Right hindlimb (tissue), 1 donor: ENCODE measurements at places on chromosomes 3 and 15.
A peak's percentile ranks its signal among the peaks of the same experiment; 100 is the strongest.

DNA sequence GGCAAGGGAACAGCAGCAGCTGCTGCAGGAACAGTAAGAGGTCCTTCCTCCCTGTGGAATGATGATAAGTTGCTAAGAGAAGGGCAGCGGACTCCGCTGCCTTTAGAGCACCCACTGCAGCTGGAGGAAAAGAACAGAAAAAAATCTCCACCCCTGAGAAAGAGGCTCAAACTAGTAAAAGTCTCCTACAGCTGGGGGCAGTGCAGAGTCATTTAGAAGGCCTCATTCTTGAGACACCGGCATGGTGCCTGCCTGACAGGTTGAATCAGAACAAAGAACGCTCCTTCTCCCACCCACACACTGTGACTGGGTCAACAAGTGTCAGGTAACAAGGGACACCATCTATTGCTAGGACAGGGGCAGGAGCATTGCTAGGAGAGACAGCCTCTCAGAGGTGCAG is 188.4 kb downstream of the ABHD5 start:
- no peak for DNase-seq

DNA sequence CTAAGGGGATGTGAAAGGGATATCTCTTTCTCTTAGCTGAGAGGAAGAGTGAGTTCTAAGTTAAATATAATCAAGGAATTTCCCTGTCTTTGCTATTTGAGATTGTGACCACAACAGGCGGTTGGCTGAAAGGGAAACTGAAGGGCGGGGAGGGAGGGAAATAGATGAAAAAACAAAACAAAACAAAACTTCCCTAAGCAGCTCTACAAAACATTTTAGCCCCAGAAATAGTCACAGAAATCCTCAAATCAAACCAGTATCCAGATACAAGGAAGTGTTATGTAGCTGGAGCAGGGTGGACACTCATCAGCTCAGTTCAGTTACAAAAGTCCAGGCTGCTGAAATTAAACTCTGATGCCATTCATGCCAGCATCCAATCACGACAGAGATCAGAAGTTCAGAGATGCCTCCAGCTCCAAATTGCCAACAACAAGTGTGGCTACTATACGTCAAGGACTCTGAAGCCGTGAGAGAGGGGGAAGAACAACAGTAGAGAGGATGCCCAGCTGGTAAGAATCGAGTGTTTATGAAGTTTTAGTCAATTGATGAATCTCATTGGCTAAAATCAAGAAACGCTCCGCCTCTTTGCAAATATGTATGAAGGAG is 319 bp upstream of the TP63 start:
- peak; percentile 26 for DNase-seq

- DNase-seq: peak; percentile 32
These were observed 627.0 kb upstream of the TBL1XR1 start for GRCh38 chr3:177824190-177824786.

GRCh38 chr3:50001511-50001910 is 61.6 kb downstream of the RBM6 start:
- no peak for DNase-seq

DNA sequence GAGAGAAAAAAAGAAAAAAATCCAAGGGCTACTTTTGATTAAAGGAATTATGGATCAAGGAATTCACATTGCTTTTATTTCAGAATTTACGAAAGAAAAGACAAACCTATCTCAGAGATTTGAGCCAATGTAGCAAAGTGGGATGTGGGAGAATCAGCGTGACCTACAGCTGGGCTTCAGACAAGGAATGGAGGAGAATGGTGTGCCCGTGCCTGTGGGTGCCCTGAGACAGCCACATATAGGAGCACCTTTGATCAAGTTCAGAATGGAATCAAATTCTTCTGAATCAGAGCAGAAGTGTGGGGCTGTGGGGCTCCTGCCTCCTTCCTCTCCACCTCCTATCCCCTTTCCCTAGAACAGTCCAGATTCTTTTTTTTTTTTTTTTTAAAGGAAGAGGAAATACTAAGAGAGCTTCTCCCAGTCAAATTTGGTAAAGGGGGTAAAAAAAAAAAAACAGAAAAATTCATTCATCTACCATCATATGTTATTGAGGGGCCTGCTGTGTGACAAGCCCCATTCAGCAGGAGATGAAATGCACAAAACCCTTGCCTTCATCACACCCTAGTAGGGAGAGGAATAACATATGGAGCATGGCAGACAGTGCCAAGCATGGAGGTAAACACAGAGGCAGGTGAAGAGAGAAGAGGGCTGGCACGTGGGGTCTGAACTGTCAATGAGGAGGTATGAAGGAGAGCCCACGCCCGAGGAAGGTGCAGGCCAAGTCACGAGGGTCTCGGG is 25.0 kb upstream of the MUSTN1 start:
- no peak for DNase-seq

GRCh38 chr3:123584284-123584987 is 417 bp downstream of the HACD2 start:
- DNase-seq: no peak

DNA sequence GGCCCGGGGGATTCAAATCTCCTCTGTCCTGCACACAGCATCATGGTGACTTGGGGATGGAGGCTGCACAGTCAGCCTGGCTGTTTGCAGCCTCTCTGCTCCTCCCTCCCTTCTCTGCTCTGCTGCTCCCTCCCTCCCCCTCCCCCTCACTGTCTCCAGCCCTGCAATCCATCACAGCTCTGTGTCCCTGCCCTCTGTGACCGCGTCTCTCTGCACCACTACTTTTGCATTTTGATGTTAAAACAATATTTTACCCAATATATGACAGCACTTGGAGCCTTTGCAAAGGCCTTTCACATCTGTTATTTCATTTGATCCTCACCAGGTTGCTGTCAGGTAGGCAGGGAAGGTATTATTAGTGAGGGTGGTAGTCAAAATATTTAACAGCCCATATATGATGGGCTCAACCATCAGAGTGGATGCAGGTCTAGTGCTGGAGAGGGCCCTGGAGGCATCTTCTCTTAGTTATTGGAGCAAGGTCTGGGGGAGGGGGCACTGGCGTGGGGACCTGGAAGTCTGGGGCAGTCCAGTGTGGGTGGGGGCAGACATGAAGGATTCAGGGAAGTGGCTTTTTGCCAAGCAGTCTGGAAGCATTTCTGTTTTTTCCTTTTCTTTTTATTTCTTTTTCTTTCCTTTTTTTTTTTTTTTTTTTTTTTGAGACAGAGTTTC is 16.3 kb upstream of the VPS8 start:
- DNase-seq: no peak

DNA sequence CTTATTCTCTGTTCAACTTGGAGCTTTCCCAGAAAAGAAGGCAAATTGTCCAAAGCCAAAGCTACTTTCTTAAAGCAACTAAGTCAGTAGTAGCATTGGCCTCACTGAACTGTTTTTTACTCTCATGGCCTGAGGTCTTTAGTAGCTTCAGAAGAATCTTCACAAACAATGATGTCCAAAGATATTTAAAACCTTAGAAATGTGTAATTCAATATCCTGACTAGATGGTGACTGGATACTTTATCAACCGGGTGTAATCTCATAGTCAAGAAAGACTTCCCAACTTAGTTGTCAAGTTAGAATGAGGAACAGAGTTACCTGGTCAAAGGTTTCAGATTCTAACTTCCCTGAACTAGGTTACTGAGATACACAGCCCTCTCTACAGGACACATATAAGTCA is 226.3 kb upstream of the ARHGEF26 start:
- DNase-seq: no peak

- DNase-seq: no peak
These were observed 68.7 kb downstream of the CHRD start for GRCh38 chr3:184448321-184449160.

- DNase-seq: no peak
These were observed 220.6 kb upstream of the THRB start for GRCh38 chr3:24715171-24715792.

GRCh38 chr15:45089712-45090373 is 24.1 kb downstream of the DUOX2 start:
- DNase-seq: no peak

DNA sequence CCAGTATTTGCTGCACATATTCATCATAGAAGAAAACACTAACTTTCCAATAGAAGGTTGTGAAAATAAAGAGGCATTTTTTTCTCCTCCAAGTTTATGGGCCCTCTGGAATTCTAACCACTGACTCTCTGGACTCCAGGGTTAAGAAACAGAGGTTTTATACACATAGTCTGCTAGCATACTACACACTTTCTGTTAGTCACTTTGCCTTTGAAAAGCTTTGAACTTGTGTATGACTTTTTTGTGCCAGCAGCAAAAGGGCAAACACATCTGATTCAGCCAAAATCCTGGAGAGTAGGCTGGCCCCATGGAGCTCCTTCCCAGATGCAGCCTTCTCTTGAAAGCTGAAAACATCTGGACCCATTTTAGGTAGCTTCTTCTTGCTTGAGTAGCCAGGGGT is 6.2 kb downstream of the ZIC4 start:
- DNase-seq: no peak

DNA sequence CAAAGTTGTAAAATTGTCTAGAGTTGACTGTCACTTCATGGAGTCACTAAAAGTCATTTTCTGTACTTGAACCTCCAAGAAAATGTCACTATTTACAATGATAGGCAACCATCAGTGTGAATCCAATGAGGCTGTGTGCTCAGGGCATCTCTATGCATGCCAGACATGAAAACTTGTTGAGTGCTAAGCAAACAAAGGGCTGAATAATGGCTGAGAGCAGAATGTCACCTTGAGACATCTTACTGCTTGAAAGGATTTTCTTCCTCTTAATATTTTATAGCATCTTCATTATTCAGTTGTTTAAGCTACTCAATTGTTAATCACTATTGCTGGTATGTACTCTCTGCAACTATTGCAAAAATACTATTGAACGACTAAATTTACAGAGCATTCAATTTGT is 184.7 kb downstream of the PLCH1 start:
- no peak for DNase-seq

DNA sequence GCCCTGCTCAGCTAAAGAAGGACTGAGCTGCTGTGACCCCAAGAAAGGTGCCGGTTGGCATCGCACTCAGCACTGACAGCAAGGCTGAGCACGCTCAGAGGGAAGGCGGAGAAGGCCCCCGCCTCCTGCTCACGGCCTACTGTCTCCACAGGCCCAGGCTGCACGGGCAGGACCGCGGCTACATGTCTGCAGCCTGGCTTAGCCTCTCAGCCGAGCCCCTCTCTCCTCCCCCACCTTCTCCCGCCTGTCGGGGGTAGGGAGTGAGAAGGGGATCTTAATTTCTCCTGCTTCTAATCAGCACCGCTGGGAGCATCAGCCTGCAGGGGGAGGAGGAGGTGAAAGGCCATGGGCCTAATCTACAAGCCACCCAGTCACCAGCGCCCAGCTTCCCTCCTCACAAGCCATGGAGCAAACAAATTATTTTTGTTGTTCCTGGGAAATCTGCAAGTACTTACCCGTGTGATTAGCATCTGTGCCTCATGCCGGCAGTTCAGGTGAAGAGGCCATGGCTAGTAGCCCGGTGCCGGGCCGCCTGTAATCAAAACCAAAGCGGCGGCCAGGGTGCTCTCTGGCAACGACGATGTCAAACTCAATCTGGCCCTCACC is 68.1 kb downstream of the EPHB3 start:
- no peak for DNase-seq

- no peak for DNase-seq
These were observed 455.3 kb upstream of the PDZRN3 start for GRCh38 chr3:74080056-74080461.

DNA sequence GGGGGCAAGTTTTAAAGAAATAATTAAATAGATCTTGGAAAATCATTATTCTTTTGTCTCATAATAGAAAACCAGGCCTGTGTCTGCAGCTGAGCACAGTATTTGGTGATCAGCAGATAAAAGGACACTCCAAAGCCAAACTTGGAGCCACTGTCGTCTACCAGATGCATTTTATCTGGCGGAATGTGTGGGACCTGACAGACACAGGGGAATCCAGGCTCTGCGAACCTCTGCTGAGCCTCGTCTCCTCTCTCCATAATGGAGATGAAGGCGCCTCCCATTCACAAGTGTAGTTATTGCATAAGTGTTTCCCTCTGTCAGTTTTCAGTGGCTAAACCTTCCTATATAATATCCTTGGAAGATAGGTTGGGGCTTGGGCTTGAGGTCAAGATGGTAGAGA is 42.1 kb downstream of the EEFSEC start:
- DNase-seq: no peak

GRCh38 chr3:191382661-191383060 is 52.3 kb upstream of the UTS2B start:
- no peak for DNase-seq

GRCh38 chr3:61080737-61081445 is 170.4 kb downstream of the FHIT start:
- DNase-seq: no peak

GRCh38 chr15:29322415-29322814 is 52.8 kb upstream of the NSMCE3 start:
- no peak for DNase-seq

DNA sequence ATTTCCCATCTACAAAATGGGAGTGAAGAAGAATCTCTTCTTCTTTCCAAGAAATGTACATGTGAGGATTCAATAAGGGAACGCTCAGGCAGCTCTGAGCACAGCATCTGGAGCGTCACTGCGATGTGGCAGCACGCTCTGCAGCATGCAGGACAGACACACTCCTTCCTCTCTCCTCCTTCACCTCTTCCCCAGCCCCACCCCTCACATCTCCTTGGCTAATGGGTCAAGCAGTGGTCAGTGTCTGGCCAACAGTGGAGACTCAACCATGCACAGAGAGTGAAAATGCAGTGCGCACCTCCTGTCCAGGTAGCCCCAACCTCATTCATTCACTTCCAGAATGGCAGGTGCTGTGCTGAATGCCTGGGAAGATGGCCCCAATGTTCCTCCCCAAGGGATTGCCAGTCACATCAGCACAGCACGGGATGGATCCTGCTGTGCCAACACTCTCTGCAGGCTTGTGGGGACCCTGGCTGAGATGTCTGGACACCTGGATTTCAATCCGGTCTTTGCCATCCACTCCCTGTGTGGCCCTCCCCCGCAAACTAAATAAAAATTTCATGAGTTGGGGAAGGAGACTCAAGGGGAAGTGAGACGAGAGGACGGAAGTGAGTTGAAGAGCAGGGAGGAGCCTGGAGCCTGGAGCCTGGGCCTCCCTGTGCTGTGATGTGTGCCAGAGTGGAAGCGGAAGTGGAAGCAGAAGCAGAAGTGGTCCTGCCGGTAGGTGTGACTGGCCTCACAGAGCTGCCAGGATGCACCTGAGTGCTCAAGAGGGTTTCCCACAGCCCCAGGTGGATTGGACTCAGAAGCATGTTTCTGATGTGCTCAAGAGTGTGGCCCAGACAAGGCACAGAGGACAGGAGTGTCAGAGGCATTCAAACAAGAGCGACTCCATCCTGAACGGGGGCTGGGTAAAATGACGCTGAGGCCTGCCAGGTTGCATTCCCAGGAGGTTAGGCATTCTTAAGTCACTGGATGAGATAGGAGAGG is 163.9 kb downstream of the SMAD6 start:
- peak; percentile 40 for DNase-seq

DNA sequence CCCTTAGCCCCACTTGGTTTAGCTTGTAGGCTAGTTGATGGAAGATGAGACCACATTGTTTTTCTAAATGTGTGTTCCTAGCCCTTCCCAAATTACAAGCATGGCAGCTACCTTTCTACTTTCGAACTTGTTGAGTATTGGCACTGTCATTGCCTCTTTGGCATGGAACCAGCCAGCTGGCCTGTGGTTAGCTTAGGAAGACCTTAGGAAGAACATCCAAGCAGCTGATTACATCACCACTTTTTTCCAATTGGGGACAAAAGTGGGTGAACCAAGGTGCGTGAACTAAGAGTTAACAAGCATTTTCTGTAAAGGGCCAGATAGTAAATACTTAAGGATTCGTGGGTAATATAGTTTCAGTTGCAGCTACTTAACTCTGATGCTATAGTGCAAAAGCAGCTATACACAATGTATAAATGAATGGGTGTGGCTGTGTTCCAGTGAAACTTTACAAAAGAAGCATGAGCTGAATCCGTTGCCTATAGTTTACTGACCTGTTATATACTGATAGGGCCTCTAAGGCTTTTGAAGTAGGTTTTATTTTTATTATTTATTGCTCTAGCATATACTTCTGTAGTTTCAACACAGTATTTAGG is 8.5 kb downstream of the KLHL18 start:
- DNase-seq: no peak
